ENCODE measurements at places on chromosomes 16 and 17.

DNA sequence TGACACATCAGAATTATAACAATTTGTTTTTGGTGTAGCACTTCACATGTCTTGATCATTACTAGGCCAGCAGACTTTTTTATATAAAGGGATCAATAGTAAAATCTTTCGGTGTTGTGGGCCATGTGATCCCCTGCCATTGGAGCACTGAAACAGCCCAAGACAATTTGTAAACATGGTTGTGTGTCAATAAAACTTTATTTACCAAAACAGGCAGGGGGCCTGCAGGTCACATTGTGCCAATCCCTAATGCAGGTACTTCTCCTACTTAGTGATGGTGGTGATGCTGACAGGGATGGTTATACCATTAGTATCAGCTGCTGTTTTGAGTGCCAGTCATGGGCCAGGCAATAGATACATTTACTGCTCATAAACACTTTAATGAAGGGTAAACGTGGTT, 319.9 kb downstream of the SNX29 start:
- no peak for DNase-seq

DNA sequence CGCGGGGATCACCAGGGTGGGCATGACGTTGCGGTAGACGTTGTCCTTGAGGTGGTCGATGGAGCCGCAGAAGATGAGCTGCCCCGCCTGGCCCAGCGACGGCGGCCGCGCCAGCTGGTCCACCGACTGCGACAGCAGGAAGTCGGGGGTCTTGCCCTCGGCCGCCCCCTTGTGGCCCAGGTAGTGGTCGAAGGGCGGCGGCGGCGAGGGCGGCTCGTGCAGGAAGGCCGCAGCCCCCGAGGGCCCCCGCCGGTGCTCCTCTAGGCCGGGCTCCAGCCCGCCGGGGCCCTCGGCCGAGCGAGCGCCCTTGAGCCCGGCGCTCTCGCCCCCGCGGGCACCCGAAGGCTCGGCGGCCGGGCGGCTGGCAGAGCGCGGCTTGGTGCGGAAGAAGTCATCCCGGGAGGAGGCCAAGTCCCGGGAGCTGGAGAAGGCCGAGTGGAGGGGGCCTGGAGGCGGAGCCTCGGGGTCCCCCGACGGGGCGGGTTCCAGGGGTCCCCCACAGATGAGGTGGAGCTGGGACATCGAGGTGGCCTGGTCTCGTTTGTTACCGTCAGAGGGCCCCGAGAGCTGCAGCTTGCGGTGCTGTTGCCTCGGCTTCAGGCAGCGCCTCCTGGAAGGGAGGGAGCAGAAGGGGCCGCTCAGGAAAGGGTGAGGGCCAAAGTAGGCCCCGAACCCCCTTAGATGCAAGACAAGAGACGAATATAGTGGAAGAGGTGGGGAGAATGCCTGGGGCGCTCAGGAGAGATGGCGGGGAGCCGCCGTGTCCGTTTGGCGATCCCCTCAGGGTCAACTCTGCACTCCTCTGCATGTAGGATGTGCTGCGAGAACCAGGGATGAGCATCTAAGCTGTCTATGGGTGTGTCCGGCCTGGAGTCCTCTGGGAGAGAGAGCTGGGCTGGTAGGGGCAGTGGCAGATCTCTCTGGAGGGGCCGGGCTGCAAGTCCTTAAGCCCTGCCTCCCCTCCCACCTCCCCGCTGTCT, 8.8 kb downstream of the FAM171A2 start:
- DNase-seq, result peak; percentile 80

- DNase-seq, result no peak
Observed at GRCh38 chr16:88069397-88070168, 118.3 kb downstream of the BANP start.

- peak; percentile 32 for DNase-seq
Observed at GRCh38 chr16:87391324-87391949, 699 bp upstream of the MAP1LC3B start.

DNA sequence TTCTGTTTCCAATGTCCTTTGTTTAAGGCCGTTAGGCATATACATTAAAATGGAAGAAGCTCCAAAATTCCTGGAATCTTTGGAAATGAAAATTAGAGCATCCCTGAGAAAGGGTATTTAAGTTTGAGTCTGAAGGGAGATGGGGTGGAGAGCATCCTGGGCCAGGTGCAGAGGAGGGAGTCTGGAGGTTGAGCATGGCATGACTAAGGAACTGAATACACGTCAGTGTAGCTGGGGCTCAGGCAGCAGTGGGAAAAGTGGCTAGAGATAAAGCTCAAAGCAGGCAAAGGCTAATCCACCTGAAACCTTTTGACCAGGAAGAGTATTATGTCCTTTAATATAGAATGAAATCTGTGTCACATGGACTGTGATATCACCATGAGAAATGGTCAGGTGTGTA, 669.0 kb upstream of the RBFOX1 start:
- no peak for DNase-seq

DNA sequence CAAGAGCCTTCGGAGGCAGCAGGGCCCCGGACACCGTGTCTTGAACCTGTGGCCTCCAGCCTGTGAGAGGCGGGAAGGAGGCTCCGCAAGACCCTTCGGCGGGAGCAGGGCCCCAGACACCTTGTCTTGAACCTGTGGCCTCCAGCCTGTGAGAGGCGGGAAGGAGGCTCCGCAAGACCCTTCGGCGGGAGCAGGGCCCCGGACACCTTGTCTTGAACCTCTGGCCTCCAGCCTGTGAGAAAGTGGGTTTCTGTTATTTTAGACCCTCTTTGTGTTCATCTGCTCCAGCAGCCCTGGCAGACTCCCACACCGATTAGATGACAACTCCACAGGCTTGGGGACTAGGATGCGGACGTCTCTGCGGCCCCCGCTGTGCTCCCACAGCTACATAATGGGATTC, 30.0 kb downstream of the FBXO31 start:
- no peak for DNase-seq

DNA sequence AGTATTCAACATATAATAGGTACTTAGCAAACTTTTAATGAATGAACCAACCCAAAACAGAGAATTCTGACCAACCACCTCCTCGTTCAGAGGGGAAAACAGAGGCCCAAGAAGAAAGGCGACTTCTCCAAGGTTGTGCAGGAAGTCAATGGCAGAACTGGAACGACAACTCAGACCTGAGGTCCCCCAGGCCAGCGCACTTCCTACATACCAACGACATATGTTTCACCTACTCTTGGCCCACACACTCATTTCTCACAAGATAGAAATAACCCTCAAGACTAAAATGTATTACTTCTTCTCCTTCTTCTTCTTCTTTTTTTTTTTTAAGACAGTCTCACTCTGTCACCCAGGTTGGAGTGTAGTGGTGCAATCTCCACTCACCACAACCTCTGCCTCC, 14.4 kb downstream of the CHCT1 start:
- DNase-seq, result no peak

- no peak for DNase-seq
Observed at GRCh38 chr16:84143784-84144199, 1.2 kb downstream of the HSDL1 start.

DNA sequence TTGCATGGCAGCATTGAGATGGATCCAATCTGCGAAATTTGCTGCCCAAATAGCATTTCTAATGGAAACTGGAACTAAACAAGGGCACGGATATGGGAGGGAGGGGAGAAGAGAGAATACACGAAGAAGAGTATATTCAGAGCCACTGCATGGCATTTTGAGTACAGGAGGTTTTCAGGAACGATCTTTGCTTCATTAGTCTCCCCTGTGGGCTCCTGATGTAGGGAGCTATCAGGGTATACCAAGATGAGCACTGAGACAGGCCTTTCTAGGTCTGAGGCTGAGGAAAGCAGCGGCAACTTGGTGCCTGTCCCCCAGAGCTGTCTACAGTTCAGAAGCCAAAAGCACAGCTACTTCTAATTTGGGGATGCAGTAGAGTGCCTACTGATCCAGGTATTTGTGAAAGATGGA, 257.7 kb upstream of the PMFBP1 start:
- DNase-seq, result no peak

GRCh38 chr17:16040710-16041251, 41.2 kb downstream of the TTC19 start:
- no peak for DNase-seq

GRCh38 chr16:69087161-69087581, 18.3 kb upstream of the HAS3 start:
- DNase-seq, result no peak

- no peak for DNase-seq
Observed at GRCh38 chr17:76040376-76040775, 13.3 kb upstream of the EVPL start.

GRCh38 chr17:35240861-35241260, 2.0 kb upstream of the SLFN5 start:
- DNase-seq, result no peak

Data from CD4-positive, alpha-beta T cell treated with Interleukin-17A for 4 hours (primary cell).